ENCODE measurements at places on chromosomes 11 and 22.

GRCh38 chr22:30702856-30703255 lies 8.2 kb downstream of the OSBP2 start:
- DNase-seq = no peak

- DNase-seq = peak; percentile 81
Observed at GRCh38 chr22:20015971-20016733, 471 bp downstream of the ARVCF start.

- DNase-seq = no peak
Observed at GRCh38 chr11:60125956-60126585, 37.6 kb downstream of the MS4A2 start.

DNA sequence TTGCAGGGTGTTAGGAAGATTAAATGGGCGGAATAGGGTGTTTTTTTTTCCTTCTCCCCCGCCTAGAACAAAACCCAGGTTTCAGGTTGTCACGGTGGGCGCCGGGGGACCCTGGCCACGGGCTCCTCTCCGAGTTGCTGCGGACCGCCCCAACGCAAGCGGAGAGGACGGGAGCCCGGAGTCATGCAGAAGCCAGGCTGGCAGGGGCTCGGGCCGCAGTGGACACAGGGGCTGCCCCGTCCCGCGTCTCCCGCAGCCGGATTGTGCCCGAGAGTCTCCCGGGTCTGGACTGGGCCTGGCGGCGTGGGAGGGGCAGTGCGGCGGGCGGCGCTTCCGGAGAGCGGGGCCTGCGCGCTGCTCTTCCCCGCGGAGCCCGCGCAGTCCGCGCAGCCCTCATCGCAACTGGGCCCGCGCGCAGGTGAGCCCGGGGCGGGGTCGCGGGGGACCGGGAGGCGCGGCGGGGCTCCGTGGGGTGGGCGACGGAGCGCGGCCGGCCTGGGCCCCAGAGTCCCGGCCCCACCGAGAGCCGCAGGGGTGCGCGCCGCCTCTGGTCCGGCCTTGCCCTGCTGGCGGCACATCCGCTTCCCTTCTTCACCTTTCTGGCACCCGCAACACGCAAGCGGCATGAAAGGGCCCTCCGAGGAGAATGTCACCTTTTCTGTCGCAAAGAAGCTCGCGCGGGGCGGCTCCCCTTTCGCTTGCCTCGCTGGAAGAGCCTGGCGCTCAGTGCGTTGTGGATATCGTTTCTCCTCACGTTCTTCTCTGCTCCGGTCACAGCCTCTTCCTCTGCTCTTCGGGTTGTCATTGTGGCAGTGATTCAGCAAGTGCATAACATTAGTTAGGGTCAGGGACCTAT lies at the start of gene TIRAP:
TSS of gene TIRAP (plus strand) at position 358 of the 856 bp plus-strand sequence. CDS start 7,802 bp downstream, outside the sequence.
- peak; percentile 24 for DNase-seq

DNA sequence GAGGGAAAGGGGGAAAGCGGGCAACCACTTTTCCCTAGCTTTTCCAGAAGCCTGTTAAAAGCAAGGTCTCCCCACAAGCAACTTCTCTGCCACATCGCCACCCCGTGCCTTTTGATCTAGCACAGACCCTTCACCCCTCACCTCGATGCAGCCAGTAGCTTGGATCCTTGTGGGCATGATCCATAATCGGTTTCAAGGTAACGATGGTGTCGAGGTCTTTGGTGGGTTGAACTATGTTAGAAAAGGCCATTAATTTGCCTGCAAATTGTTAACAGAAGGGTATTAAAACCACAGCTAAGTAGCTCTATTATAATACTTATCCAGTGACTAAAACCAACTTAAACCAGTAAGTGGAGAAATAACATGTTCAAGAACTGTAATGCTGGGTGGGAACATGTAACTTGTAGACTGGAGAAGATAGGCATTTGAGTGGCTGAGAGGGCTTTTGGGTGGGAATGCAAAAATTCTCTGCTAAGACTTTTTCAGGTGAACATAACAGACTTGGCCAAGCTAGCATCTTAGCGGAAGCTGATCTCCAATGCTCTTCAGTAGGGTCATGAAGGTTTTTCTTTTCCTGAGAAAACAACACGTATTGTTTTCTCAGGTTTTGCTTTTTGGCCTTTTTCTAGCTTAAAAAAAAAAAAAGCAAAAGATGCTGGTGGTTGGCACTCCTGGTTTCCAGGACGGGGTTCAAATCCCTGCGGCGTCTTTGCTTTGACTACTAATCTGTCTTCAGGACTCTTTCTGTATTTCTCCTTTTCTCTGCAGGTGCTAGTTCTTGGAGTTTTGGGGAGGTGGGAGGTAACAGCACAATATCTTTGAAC lies 6.8 kb downstream of the MALAT1 start:
- no peak for DNase-seq

All from nucleus accumbens (tissue), 56 donors.